ENCODE measurements at places on chromosomes 2 and 18.
A peak's percentile ranks its signal among the peaks of the same experiment; 100 is the strongest.

DNA sequence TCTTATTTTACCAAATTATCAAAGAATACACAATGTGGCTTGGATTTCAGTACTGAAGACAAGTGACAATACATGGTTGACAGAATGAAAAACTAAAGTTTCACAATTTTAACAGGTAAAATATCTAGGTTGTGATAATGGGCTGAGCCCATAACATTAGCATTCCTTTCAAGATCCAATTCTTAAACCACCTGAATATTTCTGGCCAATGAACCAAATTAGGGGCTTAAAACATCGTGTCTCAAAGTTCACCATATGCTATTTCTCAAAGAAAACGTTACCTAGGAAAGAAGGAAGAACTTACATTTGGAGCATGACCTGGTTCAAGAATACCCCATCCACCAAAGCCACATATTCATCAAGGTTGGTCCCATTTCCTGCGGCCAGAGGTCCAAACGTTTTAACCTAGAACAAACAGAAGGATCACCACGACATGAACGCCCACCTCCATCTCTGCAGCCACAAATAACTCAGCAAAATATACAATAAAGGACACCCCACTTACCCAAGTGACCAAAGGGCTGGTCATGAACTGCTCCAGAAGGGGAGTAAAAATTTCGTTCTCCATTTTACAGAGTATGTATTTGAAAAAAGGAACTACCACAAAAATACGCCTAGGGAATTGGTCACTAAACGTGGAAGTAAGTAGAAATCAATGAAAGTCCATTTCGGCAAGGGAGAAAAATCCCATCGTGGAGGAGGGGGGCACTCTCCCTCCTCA lies 984 bp downstream of the CCDC88A start:
- peak; percentile 12 for DNase-seq

- DNase-seq: no peak
These were observed 450.1 kb upstream of the PKDCC start for GRCh38 chr2:41597680-41598079.

DNA sequence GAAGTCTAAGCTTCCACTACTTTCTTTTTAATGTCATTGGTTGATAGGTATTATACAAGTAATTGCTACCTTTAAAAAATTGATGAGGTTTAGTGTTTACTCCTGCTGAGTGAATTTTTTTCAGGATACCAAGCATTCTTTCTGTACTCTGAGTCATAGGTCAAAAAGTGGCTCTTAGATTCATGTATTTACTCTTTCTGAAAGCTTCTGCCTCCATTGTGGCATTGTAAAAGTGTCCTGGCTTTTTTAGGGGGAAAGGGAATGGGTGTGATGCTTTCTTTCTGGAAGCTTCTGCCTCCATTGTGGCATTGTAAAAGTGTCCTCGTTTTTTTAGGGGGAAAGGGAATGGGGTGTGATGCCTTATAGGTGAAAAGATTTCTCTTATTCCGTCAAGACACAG lies 286.5 kb downstream of the LPIN1 start:
- peak; percentile 31 for DNase-seq

DNA sequence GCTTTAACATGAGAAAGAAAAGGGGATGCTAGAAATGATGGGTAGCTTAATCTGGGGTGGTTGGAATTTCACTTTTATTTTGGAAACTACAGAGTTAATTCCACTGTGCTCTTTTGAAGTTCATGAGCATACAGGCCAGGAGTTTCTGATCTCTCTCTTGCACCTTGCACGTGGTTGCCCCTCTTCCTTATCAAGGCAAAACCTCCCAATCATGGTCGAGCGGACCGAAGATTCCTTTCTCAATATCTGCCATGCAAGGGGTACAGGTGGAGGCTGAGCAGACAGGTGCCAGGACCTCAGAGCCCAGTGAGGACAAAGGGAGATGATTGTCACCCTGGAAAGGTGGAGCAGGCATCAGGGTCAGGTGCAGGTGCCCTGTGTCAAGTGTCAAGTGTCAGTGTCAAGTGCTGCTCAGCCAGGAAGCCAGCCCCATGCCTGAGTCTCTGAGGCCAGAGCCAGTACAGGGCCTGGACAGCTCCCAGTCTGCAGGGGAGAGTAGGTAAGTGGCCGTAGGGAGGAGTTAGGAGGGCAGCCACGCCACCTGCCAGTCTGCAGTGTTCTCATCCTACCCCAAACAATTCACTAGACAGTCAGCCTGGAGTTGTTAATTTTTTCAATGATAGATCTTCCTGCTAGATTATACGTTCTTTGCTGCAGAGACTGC lies 42.2 kb downstream of the LPIN1 start:
- no peak for DNase-seq

DNA sequence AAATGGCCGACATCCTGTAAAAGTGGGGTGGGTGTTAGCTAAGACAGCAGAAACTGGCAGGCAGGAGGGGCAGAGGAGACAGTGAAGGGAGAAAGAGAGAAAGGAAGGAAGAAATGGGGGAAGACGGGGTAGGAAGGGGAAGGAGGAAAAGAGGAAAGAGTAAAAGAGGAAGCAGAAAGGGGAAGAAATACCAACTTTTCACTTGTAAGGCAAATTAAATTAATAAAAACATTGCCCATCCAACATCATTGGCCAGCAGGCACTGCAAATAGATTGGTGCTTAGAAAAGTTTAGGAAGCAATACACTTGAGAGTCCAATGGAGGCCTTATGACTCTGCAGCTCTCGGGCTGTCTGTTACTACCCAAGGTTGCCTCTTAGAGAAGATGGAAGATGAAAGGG lies 116.7 kb downstream of the TNS1 start:
- DNase-seq: no peak

DNA sequence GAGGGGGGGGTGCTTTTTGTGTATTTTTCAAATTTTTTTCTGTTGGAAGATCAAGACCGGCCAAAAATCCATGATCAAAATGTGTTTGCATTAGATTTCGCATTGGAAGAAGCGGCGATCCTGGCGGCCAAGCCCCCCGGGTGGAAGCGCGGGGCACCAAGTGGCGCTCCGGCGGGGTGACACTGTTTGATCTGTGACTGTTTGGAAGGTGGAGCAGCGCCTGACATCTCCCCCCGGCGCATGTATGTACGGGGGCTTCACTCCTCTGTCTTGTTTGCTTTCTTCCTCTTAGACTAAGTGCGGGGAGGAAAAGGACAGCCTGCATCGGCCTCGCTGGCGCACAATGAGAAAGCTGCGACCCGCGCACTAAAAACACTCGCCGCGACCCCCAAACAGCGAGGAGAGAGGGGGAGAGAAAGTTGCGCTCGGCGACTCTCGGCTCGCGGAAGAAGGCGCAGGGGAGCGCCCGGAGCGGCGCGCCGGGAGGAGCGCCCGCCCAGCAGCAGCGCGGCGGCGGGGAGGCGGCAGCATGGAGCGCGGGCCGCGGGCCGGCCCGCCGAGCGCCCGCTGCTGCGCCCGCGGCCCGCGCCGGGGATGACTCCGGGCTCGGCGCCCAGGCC lies 515 bp downstream of the TSHZ1 start:
- DNase-seq: peak; percentile 3

GRCh38 chr2:39210846-39211245 lies 32.9 kb downstream of the CDKL4 start:
- no peak for DNase-seq

- no peak for DNase-seq
These were observed 73.6 kb downstream of the DDX1 start for GRCh38 chr2:15665067-15665942.

DNA sequence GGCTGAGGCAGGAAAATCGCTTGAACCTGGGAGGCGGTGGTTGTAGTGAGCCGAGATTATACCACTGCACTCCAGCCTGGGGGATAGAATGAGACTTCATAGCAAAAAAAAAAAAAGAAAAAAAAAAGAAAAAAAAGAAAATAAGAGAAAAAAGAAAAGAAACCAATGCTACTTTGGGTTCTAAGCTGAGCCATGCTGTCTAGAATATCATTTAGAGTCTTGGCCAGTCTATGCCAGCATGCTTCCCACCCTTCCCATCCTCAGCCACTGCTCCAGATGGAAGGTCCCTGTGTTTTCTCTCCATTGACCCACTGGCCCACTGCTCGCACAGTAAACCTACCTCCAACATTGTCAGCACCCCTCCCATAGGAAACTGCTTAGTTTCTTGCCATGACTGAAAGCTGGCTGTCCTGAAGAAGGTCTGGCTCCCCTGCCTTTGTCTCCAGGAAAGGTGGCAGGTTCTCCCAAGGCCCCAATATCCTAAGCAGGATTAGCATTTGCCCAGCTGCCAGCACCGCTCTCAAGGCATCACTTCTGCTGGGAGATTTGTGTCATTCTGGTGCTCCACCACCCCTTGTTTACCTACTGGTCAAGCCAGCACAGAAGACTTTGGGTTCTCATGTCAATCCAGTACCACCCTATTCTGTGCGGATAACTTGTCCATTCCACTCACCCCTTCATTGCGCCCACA lies 47.3 kb upstream of the PAPOLG start:
- DNase-seq: no peak

DNA sequence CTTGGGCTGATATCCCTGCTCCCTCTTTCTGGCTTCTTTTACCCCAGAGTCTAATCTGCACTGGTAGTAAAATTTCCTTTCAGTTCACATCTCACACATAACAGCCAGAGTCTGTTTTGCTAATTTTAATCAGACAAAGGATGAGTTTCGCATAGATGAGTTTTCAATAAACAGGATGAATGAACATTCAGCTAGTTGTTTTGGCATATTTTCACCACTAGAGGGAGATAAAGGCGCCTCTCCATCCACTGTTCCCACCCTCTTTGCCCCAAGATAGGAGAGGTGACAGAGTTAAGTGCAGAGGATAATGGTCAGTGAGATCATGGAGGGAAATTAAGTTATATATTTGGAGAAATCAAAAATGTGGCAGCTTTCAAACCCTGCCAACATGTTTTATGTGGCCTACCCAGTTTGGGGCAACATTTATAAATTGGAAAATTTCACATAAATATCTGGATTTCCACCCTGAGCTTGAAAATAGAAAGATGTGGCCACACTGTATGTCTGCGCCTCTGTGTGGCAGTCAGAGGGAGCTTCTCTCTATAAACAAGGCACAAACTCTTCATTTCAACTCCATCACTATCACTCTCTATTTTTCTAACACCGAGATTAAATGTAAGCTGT lies 48.5 kb upstream of the DTNA start:
- peak; percentile 78 for DNase-seq

DNA sequence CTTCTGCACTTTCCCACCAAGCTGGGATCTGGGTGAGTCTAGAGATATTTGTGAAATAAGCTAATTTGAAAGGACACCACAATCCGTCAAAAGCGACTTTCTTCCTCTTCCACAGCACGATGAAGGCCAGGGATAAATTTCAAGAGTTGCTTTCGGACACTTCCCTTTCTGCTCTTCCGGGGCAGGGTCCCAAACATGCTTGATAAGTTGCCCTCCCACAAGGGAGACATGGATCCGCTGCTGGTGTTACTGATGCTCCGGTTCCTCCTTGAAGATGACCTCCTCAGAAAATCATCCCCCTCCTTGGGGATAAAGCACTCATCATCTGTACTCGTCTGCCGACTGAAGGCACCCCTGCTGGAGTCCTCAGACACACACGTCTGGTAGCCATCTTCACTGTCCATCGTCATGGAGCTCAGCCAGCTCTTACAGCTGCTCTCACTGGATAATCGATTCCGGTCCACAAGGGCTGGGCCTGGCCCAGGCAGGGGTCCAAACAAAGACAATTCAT lies 28.2 kb downstream of the CYTIP start:
- no peak for DNase-seq

GRCh38 chr2:239581352-239581901 lies 180.6 kb upstream of the HDAC4 start:
- no peak for DNase-seq

- no peak for DNase-seq
These were observed 14.0 kb upstream of the IL1B start for GRCh38 chr2:112850588-112850987.

- DNase-seq: peak; percentile 57
These were observed 40.4 kb downstream of the CYRIA start for GRCh38 chr2:16625201-16625729.

GRCh38 chr2:127039387-127040031 lies 67.4 kb downstream of the BIN1 start:
- no peak for DNase-seq

DNA sequence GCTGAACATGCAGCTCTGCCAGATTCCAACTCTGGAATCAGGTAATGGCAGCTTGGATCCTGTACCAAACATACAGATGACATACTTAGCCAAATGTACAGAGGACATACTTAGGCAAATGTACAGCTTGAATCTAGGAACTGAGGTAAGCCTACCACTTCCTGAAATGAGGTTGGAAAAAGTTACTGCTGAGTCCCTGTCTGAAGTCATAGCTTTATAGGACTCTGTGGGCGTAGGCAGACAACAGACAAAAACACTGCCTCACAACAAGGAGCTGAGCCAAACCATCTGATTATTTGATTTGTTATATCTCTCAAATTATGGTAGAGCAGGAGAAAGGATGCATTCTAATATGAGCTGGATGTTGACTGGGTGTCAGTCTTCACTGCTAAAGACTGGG lies 290.2 kb upstream of the TCF4 start:
- DNase-seq: no peak

DNA sequence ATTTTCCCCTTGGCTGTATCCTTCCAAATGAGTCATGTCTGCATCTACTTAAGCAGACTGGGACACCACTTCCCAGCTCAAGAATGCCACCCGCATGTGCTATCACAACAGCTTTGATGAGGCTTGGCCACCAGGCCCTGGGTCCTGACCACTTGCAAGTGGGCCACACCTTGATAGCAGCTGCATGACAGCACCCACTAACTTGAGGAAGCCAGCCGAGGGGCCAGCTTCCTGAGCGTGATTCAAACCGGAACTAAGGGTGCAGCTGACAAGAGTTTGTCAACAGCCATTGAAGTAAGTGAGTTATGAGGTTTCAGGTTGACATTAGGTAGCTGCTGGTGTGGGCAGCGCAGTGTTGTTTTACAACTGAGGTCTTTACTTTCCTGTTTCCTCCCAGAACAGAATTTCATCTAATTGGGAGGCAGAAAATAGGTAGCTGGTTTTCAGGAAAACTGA lies 54.4 kb downstream of the EPHA4 start:
- DNase-seq: peak; percentile 92

DNA sequence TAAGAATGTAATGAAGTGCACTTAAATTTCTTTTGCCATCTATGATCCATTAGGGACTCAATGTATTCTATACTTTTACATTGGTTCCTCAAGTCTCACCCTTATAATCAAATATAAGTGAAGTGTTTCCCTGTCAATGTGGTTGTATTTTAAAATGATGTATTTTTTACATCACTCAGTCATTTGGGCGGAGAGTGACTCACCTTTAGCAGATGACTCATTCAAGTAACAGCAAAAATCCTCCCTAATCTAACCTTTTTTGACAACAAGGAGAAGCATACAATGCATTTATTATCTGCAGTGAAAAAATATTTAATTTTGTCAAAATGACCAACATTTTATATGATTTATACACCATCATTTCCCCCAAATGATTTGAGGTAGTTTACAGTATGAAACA lies 94.4 kb downstream of the FANCL start:
- DNase-seq: peak; percentile 36

DNA sequence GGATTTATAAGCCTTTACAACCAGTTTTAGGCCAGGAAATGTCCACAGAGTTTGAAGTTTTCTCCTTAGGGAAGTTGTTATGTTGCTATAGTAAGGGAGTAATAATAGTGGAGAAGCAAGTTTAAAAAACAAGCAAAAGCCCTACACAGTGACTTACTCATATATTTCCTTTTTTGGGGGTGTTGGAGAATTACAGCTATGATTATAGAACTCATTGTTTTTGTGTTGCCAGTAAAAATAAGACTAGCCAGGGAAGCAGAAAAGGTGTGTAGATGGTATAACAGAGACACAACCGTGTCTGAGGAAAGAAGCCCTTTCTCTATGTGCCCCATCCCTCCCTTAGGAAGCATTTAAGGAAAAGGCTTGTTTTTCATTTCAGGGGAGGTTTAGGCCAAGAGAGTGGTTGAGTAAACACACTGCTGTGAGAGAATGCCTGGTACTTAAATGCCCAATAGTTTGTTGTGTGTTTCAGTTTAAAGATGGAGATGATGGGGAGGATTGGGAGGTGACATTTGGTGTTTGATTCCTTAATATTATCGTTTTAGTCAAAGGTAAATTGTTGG lies 2.3 kb downstream of the VAPA start:
- DNase-seq: no peak

All from A172 (cell line).